GM19239 (cell line): ENCODE measurements at places on chromosomes 4 and X.

DNA sequence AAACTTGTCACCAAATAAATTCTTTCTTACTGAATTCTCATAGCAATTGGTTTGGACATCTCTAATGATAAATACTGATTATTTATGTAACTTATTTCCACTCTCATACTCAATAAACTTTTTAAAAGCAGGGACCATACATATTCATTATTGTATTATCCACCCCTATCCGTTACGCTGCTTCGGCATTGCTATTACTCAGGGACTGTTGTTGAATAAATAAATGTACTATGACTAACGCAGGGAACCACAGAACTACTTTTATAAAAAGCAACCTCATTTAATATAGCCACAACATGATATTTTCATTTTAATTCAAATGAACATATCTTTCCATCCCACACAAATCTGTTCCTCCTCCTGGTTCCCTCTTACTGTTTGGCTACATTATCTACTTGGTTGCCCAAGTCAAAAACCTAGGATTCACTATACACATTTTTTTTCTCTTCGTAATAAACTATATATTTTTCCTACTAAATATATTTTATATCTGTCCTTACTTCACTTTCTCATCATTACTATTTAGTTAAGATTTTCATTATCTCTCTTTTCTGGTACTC lies 14.9 kb upstream of the ANKRD50 start:
- no peak for DNase-seq

GRCh38 chrX:120401301-120401700 lies 39.4 kb downstream of the ATP1B4 start:
- DNase-seq = no peak

DNA sequence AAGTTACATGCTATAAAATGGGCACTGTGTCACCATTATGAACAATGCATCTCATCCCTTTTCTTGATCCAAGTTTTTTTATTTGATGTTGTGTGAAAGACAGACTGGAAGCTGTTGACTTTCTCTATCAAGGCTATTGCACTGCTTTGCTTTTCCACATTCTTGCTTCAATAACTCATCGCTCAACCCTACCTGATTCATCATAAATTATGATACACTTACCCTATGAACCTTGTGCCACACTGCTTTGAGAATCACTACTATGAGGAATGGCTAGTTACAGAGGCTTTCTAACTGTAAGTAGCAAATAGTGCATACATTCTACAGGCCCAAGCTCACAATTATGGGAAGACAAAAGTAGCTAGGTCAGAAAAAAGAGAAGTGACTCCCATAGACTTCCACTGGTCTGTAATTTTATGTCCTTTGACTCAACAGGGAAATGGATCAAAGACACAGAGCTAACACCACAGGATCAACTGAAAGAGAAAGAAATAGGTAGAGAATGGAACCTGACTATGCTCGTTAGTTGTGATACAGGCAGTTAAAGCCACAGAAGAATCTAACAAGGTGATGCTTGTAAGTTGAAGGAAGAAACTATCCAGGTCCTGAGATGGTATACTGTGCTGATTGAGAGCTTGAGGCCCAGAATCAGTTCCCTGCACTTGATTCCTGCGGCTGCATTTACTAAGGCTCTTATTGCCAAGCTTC lies 163.5 kb downstream of the PPP3CA start:
- DNase-seq = no peak

GRCh38 chr4:105257817-105258495 lies 111.3 kb downstream of the TET2 start:
- no peak for DNase-seq

- no peak for DNase-seq
These were observed 213.6 kb downstream of the CPE start for GRCh38 chr4:165592386-165592785.

DNA sequence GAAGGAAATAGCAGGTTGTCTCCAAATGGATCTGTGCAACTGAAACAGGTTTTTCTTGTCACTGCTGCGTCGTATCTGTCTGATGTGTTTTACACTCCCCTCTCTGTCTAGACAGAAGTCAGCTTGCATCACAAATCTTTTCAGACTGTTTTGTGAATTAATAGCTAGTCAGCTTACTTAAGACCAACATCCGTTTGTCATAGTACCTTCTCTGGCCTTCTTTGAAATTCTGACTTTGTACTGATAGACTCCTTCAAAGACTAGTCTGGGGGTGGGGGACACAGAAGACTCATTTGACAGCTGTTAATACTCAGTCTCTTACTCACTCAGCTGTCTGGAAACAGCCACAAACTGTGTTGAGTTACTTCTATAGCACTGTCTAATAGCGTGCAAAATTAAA lies 197.8 kb downstream of the PALLD start:
- DNase-seq = no peak

GRCh38 chrX:136272325-136272724 lies 21.1 kb upstream of the MAP7D3 start:
- DNase-seq = no peak

GRCh38 chr4:168907119-168907698 lies 102.8 kb downstream of the CBR4 start:
- no peak for DNase-seq

- DNase-seq = no peak
These were observed 102.1 kb downstream of the UCHL1 start for GRCh38 chr4:41358647-41359421.

GRCh38 chr4:66275411-66276038 lies 605.2 kb upstream of the EPHA5 start:
- DNase-seq = no peak

GRCh38 chr4:150874338-150875226 lies 140.5 kb downstream of the LRBA start:
- DNase-seq = no peak
